Activated CD4-positive, alpha-beta T cell treated with anti-CD3 and anti-CD28 coated beads, Interleukin-2, amount 10 ng/mL, durations not matched to agents 7 days and 5 days (primary cell): ENCODE measurements at places on chromosomes 3 and 15. TPM values are rescaled to one million over a fixed set of nuclear protein-coding genes. Genes with fewer than 3 reads are reported as not detected.

DNA sequence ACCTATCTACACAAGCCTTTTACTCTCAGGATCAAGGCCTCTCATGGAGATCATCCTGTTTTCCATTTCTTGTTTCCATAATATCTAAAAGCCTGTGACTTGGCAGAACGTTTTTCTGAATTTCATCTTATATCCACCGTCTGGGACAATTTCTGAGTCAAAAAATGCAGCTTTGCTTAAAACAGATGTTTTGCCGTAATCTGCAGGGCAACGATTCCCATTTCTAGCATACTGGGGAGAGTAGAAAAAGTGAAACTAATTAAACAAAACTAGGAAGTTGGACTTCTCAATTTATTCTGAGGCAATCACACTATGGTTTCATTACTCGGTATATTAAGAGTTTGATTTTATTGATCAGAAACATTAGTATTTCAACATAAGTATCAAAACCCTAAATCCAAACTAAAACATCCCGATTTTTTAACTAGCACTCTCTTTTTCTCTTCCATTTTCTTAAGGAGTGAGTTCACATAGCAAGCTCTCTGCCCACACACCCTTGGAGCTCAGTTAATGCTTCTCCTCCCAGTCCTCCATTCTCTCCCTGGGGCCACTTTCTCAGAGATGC, 33.6 kb downstream of the SPATA12 start:
- DNase-seq, result no peak

ALDH1A2 gene
- not detected for total RNA-seq

GRCh38 chr3:101189176-101189575, 131.2 kb downstream of the IMPG2 start:
- DNase-seq, result no peak

GRCh38 chr3:192169332-192169915, 557.9 kb downstream of the FGF12 start:
- DNase-seq, result no peak

- DNase-seq, result no peak
Measured at GRCh38 chr3:51966486-51966885, 768 bp downstream of the PCBP4 start.

DNA sequence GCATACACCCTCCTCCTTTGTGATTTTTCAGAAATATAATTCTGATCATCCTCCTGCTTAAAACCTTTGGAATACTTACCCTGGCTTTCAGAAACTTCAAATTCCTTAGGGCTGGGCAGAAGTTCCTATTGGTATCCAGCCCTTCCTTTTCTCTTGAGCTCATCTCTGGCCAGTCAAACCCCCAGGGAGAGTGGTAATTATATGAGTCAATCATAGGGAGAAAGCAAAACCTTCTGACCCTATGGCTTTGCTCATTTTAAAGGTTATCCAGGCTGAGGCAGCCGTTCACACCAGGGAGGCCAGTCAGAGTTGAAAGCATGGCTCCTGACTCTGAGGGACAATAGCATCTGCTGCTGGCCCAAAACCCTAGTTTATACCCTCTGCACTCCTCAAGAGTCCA, 23.9 kb upstream of the CTNNB1 start:
- DNase-seq, result no peak

DNA sequence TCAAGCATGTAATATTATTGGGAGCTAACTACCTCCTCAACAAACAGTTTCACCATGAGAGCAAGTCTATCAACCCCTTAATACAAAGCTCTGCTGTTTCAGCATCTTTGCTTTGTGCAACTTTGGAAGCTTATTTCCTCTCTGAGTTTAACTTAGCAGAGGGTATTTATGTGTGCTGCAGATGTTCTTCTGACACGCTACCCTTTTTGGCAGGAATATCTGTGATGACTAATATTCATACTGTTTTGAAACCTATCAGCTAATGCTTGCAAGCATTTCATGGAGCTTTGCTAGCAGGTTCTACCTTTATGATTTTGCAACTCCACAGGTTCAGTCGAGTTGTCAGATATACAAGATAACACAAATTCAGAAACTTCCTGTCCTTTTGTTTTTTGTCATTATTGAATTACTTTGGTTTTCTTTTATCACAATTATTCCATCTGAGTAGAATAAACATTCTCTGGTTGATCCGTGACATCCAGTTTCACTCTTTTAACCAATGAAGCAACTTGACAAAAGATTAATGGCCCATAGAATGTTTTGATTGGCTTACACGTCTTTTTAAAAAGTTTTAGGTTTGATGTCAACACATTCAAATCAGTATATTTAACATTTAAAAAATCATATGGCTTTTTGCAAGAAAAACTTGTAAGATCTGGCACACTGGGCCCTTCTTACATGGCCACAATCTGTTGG, 1.7 kb upstream of the SLC9A9 start:
- DNase-seq, result no peak

- no peak for DNase-seq
Measured at GRCh38 chr15:57415602-57416001, 39.3 kb downstream of the CGNL1 start.

- no peak for DNase-seq
Measured at GRCh38 chr3:40780925-40781406, 256.2 kb downstream of the ZNF621 start.
